ENCODE measurements at places on chromosomes 2 and 18.

GRCh38 chr2:188622601-188623260, 331.1 kb downstream of the GULP1 start:
- no peak for DNase-seq

GRCh38 chr2:205780645-205781044, 98.3 kb downstream of the NRP2 start:
- no peak for DNase-seq

GRCh38 chr2:239471011-239471792, 70.4 kb upstream of the HDAC4 start:
- no peak for DNase-seq

GRCh38 chr2:128608921-128609880, 290.5 kb upstream of the HS6ST1 start:
- no peak for DNase-seq

- DNase-seq = no peak
Measured at GRCh38 chr2:36449943-36450392, 94.4 kb downstream of the CRIM1 start.

DNA sequence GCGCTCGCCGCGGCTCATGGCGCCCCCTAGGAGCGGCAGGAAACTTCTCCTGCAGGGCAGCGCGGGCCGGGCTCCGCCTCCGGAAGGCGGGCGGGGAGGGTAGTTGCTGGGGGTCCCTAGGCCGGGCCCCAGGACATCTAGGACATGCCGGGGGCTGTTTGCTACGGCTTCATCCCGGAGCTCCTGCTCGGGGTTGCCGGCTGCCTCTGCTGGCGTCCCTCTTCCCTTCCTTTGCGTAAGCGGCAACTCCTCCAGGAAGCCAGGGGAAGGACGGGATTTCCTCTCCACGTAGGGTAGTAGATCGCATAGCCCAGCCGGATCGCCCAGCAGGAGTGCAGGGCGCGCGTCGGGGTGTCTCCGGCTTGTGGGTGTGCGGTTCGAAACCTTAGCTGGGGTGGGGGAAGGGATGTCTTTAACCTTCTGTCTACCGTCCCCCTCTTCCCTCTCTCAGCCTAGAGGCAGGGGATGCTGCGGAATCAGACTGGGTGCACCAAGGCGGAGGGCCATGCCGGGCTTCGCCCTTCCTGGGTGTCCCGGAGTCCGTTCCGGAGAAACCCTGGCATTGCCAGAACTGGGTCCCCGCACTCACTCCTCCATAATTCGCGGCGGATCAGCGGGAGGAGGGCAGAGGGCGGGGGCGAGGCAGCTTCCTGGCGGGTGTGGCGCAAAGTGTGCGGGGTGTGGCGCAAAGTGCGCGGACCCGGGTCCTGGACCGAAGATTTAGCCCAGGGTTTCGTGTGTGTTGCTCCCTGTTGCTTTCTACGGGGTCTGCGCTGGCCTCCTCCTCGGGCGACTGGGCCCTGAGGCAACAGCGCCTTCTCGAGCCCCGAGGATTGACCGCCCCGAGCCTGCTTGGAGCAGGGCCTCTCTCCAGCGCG, 12.2 kb upstream of the SKOR2 start:
- DNase-seq = no peak

DNA sequence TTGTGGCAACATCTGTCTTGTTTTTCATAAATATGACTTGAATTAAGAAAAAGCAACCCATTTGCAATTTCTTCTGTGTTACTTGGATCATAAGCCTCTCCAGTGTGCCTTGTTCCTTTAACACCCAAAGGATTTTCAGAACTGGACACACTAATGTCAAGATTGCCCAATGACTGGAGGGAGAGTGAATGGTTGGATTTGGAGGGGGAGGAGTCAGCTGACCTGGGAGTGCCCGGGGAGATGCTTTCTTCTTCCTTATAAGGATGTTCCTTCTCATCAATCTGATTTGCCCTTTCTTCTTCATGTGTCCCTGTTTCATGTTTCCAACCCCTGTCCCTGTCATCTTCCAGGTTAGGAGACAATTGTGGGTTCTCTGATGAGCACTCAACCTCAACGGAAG, 48.8 kb downstream of the ALPK2 start:
- no peak for DNase-seq

DNA sequence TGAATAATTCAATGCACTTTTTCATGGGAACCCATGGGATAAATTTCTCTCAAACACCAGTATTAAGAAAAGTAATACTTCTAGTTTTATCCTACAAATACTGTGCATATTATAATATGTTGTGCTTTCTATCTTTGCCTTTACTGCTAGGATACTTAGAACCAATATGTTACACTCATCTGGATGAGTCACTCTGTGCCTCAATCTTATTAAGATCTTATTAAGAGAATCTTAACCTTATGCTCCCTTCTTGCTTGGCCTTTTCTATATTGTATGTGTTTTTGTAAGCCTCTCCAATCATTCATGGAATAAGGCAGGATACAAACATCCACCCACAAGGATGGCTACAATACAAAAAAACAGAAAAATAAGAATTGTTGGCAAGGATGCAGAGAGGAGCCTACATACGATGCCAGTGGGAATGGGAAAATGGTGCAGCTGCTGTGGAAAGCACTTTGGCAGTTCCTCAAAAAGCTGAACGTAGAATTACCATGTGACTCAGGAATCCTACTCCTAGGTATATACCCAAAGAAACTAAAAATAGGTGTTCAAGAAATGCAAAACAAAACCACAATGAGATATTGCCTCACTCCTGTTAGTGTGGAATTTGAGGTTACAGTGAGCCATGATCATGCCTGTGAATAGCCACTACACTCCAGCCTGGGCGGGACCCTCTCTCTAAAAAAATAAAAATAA, 10.7 kb upstream of the TWSG1 start:
- DNase-seq = no peak

GRCh38 chr2:17476064-17476463, 42.2 kb downstream of the RAD51AP2 start:
- DNase-seq = no peak

- peak; percentile 80 for DNase-seq
Measured at GRCh38 chr18:7230626-7231349, at the start of gene LRRC30. LRRC30 (plus strand) TSS chr18:7231089; CDS start chr18:7231139, 50 bp downstream.

GRCh38 chr18:22423878-22424564, 6.3 kb upstream of the CTAGE1 start:
- DNase-seq = no peak

DNA sequence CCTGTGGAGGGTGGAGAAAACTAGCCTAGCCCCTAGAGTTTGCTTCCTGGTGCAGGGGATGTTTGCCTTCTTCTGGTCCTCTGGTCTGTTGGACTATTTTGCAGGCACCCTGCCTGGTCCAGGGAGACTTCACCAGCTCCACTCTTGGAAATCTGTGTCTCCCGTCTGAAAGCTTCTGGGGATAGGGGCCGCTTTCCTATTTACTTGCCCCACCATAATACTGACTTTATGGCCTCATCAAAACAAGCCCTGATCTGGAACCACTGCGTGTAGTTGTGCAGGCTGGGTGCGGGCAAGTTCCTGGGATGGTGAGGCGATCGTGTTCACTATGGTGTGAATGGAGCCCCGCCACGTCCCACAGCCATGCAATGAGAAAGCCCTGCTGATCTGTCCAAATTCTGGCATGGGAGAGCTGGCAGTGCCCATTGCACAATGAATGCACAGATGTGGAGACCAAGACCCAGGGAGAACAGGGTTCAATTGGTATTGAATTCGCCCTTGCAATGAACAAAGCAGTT, 74.3 kb downstream of the DDX1 start:
- no peak for DNase-seq

DNA sequence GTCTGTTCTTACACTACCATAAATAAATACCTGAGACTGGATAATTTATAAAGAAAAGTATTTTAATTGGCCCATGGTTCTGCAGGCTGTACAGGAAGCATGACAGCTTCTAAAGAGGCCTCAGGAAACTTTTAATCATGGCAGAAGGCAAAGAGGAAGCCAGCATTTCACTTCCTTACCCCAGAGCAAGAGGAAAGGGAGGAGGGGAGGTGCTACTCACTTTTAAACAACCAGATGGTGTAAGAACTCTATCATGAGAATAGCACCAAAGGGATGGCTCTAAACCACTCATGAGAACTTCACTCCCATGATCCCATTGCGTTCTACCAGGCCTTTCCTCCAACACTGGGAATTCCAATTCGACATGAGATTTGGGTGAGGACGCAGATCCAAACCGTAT, 344.4 kb upstream of the SLC39A10 start:
- no peak for DNase-seq

- DNase-seq = no peak
Measured at GRCh38 chr2:241865416-241865956, 4.0 kb upstream of the RTP5 start.

- DNase-seq = no peak
Measured at GRCh38 chr2:48356701-48357325, 173.1 kb upstream of the STON1 start.

DNA sequence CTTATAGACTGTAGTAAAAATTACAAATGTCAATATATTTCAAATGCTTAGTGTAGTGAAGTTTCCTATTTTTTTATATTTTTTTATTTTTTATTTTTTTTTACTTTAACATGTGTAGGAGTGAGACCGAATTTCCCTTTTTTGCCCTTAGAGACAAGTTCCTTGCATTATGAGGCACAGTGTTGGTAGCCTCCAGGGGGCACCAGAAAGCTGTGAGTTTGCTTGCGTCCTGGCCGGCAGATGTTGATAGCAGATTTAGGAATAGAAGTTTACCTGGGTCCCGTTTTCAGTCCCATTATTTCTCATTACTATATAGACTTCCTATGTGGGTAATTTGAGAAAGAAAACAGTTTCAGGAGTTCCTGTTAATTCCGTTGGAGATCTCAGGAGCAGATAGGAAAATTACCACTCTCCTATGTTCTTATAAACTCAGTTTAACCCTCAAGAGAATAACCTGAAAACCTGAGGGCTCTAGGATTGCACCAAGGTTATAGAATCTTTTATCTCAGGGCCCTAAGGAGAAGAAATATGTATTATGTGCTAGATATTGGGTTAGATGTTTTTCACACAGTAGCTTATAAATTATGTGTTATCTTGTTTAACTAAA, 157.5 kb upstream of the SESTD1 start:
- peak; percentile 43 for DNase-seq

DNA sequence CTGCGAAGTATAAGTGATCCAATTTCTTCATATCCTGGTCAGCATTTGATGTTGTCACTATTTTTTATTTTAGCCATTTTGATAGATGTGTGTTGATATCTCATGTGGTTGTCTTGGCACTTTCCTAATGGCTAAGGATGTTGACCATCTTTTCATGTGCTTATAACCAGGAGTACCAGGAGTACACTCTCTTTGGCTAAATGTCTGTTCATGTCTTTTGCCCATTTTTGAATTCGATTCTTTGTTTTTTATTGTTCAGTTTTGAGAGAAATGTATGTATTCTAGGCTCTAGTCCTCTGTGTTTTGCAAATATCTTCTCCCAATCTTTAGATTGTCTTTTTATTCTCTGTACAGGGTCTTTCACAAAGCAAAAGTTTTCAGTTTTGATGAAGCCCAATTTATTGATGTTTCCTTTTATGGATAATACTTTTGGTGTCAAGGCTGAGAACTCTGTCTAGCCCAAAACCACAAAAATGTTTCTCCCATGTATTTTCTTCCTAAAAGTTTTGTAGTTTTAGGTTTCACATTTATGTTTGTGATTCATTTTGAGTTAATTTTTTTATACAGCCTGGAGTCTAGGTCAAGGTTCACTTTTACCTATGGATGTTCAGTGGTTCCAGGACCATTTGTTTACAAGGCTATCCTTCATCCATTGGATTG, 65.4 kb downstream of the SDC1 start:
- no peak for DNase-seq

GRCh38 chr2:26067980-26068507, 34.2 kb downstream of the RAB10 start:
- DNase-seq = no peak

DNA sequence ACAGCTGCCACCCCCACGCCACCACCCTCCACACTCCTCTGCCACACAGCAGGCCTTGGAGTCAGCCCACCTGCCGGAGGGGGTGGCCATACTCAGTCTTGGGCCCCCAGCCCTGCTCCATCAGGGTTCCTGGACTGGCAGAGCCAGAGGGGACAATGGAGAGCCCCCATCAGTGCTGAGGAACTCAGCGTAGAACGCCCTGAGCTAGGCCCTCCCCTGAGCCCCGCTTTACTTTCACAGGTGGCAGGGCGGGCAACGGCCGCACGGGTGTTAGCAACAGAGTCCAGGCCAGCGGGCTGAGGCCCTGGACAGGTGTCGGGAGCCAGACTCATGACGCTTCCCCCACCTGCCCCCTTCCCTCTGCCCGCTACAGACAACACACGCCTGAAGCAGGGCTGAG, 47.1 kb downstream of the FOSL2 start:
- no peak for DNase-seq

DNA sequence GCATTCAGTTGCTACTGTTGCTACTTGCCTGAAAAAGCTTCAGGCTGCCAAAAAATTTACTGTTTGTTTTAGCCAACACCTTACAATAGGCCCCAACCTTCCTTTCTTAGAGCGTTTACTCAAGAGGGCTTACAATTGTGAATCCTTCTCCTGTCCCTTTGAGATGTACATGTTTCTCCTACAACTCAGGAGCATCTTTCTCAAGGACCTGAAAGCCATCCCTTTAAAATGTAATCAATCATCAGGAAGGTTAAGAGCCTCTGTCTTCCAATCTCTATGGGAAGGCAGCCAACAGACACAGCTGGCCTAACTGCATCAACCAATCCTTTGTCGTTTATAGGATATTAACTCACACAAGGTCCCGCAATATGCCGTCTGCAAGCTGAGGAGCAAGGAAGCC, 3.4 kb upstream of the IER3IP1 start:
- peak; percentile 56 for DNase-seq

GRCh38 chr2:235870515-235870914, 297.7 kb downstream of the GBX2 start:
- DNase-seq = no peak

- DNase-seq = peak; percentile 81
Measured at GRCh38 chr2:207418419-207418818, 111.3 kb upstream of the CREB1 start.

Data from NCI-H524 (cell line).